ENCODE measurements at places on chromosomes 6 and 20.

DNA sequence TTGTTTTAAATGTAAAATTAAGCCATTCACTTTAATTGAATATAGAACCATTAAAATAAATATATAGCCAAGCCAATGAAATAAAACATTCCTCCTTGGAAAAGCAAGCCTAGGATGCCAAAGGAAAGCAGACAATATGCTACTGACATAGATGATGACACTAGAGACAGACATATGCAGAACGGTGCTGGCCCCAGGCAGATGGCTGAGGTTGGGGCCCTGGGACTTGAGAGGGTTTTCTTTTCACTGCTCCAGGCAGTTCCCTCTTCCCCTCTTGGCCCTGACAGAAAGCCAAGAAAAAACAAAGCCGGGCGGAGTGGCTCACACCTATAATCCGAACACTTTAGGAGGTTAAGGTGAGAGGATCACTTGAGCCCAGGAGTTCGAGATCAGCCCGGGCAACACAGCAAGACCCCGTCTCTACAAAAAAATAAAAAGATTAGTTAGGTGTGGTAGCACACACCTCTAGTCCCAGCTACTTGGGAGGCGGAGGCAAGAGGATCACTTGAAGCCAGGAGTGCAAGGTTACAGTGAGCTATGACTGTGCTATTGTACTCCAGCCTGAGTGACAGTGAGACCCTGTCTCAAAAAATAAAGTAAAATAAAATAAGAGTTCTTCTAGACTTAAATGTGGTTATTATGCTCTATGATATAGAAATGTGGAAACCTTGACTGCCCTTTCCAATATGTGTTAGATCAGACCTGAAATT is 31.2 kb downstream of the FASTKD5 start:
- DNase-seq, result no peak

GRCh38 chr20:36860339-36860738 is 15.6 kb upstream of the TLDC2 start:
- no peak for DNase-seq

- DNase-seq, result peak; percentile 66
Observed at GRCh38 chr6:34391786-34392496, 528 bp downstream of the NUDT3 start.

DNA sequence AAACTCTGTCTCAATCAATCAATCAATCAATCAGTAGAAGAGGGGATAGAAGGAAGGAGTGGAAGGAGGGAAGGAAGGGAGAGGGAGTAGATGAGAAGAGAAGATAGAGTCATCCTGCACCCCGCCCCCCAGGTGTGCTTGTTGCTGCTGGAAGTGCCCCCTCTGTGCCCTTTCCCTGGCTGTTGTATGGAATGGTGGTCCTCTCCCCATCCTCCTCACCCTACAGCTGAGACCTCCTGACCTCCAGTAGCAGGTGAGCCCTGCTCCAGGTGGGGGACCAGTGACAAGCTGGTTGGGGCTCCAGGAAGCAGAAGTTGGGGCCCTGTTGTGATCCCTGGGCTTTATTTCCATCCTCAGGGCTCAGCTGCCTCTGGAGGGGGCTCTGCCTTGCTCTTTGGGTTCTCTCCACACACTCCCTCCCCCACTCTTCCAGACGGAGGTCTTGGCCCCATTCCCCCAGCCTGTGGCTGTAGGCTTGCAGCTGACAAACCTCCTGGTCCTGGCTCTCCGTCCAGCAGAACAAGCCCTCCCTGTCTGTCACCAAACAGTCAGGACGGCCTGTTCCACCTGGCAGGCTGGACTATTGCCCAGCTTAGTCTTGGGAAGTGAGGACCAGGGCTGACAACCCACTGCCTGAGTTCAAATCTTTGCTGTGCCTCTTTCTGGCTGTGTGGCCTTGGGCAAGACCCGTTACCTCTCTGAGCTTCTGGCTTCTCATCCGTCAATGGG is 26.0 kb upstream of the SCRT2 start:
- peak; percentile 93 for DNase-seq

- peak; percentile 20 for DNase-seq
Observed at GRCh38 chr6:2037237-2037926, 208.0 kb downstream of the GMDS start.

- no peak for DNase-seq
Observed at GRCh38 chr6:123681957-123682462, 45.3 kb upstream of the TRDN start.

- peak; percentile 4 for DNase-seq
Observed at GRCh38 chr6:155530219-155530834, 74.7 kb upstream of the NOX3 start.

DNA sequence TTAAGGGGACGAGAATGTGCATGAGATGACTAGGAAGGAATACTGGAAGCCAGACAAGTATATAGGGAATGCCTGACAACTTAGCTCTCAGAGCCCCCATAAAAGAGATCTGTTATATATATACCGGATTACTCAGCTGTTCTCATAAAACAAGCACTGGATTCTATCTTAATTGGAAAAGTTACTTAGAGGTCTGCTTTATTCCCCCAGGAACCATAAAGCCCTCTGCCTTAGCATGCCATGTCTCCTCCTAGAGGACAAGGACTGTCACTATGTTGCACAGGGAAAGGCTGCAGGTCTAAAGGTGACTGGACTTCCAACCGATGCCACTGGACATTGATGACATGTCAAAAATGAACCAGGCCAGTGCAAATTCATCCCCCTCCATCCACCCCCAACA is 6.4 kb downstream of the EXOC2 start:
- peak; percentile 9 for DNase-seq

DNA sequence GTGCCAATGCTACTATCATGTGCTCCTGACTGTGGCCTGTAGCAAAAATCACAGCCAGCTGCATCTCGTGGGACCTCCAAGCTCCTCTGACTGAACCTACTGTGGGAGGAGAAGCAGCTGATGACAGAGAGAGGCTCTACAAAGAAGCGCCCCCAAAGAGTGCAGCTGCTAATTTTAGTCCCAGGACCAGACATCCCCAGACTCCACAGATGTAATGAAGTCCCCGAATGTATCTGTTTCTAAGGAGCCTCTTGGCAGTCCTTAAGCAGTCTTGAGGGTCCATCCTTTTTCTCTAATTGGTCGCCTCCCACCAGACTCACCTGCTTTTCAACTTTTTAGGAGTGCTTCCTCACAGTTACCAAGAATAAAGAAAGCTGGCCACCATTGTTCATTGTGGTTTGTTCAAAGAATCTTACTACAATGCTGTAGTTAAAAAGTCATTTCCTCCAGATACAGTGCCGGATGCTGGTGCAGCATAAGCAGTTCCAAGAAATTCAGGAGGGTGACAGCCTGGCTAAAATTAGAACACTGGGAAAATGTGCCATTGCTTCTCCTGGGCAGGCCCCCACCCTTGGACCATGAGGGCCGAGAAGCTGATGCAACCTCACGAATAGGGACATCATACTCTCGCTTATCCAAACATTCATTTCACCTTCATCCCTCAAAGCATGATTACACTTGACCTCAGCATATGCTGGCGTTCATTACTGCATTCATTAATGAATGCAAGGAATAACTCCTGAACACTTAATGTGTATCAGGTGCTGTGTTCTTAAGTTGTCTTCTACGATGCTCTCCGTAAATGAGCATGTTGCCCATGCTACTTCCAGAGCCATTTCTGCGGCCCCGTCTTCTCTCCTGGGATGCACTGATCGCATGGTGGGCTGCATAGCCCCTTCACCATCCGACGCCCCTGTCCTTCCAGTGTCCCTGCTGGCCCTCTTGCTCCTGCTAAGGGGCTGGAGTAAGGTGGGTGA is 66.4 kb downstream of the LY86 start:
- DNase-seq, result no peak

GRCh38 chr6:50655848-50656453 is 57.4 kb upstream of the TFAP2D start:
- DNase-seq, result no peak

DNA sequence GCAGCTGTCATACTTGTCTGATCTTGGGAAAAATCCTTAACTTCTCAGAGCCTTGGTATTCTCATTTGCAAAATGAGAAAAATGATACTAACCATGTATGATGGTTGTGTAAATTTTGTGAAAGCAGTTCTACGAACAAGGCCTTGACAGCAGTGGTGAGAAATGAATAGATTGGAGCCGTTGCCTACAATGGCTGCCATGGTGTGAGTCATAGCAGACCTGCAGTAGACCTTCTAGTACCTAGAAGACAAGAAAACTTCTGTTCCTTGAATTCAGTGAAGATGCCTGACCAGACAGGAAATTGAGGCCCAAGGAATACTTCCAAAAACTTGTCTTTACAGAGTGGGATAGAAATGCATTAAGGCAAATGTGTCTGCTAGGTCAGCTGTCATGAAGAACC is 338.9 kb downstream of the QKI start:
- DNase-seq, result no peak

- peak; percentile 7 for DNase-seq
Observed at GRCh38 chr20:61437280-61438206, 185.5 kb downstream of the CDH4 start.

DNA sequence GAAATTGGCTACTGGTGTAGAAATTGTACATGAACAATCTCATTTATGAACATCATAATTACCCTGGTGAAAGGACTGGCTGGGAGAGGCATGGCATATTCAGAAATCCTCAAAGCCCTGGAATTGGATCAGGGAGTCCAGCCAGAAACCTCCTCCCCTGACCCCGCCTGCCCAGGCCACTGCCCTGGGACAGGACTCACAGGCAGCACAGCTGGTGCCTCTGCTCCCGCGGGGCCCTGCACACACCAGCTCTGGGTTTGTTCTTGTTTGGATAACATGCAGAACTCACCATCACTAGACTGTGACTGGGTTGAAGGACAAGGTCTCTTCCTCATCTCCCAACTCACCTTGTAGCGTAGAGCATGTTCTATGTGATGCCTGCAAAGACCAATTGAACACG is 56.2 kb downstream of the AGPAT4 start:
- DNase-seq, result no peak

DNA sequence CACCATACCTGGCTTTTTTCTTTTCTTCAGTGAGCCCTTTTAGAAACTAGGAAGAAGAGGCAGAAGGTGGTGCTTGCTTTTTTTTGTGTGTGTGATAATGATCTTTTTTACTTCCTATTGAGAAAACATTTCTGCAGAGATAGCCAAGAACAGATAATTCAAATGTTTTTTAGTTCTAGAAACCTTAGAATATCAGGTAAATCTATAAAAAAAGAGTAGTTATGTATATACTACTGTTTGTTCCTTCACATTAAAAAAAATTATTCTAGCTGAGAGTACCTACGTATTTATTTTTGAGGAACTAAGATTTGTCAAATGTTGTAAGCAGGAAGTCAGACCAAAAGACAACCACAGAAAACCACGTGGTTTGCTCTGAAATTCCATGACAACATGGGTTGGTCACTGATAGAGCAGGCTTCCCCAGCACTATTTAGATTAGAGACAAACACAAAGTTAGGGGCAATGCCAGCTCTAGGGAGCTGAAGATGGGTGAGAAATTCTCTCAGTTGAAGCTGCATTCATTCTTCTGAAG is 12.8 kb downstream of the STK4 start:
- no peak for DNase-seq

GRCh38 chr6:1613346-1613687 is 3.6 kb downstream of the FOXC1 start:
- no peak for DNase-seq

DNA sequence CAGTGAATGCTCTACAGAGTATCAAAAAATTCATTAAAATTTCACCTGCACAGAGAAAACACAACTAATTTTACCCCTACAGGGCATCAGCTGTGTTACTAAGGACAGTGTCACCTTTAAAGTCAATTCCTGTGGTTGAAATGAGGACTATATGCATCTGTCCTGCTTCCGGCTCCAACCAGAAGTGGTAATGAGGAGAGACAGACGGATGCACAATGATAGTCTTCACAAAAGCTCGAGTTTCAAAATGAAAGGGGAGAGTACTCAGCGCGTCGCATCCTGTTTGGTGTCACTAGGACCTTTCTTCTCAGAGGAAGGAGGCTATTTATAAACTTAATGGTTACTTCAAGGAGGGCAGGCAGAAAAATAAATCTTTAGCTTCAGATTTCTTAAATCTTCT is 86.5 kb downstream of the LYRM4 start:
- DNase-seq, result no peak

GRCh38 chr6:92762443-92763273 is 656.7 kb downstream of the EPHA7 start:
- DNase-seq, result no peak

- no peak for DNase-seq
Observed at GRCh38 chr6:107624541-107624940, 134.6 kb downstream of the SOBP start.

DNA sequence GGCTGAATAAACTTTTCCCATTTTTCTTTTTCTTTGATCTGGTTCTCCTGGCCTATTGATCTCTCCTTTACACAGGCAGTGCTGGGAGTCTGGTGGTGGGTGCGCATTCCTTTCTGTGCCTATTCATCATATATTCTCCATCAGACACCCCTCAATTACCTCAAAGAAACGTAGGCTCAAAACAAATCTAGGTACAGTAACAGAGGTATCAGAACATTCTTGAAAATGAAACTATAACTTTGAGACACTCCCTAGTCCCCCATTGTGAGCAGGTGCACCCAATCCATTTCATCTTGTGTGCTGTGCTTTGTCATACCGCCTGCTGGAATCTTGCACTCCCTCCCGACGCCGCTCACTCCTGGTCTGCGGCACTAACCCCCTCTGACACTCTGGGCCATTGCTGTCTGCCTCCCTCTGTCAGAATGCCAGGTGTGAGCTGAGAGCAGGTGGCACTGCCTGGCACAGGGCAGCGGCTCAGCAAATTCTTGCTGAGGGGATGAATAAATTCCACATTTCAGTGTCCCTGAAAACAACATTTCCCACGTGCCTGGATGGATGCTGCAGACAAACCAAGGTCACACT is 303.4 kb upstream of the EXOC2 start:
- peak; percentile 90 for DNase-seq

DNA sequence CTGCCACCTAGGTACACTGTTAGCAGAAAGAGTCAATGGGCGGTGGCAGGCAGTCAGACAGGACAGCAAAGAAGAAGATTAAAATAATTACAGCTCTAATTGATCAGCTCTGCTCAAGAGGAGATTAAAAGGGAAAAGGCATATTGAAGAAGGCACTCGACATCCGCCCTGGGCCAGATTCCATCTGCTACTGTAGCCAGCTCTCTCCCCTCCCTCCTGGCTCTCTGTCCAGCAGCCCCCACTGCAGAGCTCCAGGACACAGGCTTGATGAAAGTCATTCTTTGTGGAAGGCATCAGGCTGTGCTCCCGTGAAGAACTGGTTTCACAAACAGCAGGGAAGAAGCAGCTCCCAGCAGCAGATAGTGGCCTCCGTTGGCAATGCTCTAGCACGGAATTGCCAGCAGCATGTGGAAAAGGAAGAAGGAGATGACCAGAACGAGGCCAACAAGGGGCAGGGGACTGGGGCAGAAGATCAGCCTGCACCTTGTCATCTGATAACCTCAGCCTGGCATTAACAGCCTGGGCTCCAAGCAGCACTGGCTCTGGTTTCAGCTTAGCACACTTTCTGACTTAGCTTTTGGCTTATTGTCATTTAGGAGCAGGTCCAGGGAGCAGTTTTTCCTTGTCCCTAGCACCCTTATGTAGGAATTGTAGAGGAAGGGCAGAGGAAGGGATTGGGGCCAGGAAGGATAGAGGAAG is 465.9 kb downstream of the KIF16B start:
- peak; percentile 89 for DNase-seq

Data from cerebellar cortex (tissue), 1 donor.